ENCODE measurements at places on chromosomes 6 and 20. TPM values are rescaled to one million over a fixed set of nuclear protein-coding genes. Genes with fewer than 3 reads are reported as not detected.
A peak's percentile ranks its signal among the peaks of the same experiment; 100 is the strongest.

DNA sequence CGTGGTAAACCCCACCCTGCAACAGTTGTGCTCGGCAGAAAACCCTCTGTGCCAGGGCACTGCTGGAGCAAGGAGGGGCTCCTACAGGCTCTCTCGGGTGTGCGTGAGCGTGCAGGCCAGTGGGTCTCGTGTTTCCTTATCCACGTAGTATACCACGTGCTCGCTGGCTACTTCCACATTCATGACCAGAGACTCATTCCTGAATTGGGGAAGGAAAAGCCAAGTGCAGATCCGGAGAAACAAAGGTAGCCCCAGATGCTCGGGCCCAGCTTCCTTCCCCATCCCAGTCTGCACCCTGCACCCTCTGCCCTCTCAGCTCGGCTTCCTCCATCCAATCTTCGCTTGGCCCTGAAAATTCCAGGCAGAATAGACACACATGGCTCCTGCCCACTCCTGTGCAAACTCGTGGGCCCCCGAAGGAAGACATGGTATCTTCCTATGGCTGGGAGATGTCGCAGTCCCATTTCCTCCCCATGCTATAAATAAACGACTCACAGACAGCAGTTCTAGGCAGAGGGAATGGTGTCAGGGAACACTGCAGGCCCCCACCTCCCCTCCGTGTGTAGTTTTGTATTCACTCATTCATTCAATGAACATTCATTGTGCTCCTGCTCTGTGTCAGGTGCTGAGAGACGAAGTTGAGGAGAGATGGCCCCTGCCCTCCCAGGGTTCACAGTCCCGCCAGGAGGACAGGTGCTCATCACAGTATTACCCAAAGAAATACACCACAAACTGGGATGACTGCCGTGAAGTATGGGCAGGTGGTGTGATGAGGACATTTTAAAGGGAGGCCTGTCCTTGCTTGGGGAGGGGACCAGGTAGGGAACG is 29.6 kb downstream of the NPEPL1 start:
- no peak for DNase-seq

DNA sequence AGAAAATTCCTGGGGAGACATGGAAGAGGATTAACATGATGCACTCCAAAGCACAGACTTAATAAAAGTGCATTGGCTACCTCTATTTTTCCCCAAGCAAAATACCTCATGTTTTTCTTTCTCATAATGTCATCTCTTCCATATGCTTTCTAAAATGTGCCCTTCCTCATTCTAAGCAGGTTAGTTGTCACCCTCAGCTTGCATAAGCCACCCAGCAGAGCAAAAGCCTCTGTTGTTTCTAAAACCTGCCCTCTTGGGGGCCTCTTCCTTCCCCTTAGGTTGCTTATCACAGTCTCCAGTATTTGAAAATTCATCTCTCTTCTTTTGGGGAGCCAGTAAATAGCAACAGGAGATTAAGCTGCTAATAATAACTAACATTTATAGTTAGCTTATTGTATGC is 183.6 kb upstream of the FLRT3 start:
- no peak for DNase-seq

- DNase-seq, result no peak
Observed at GRCh38 chr20:4720977-4721349, 746 bp upstream of the PRND start.

DNA sequence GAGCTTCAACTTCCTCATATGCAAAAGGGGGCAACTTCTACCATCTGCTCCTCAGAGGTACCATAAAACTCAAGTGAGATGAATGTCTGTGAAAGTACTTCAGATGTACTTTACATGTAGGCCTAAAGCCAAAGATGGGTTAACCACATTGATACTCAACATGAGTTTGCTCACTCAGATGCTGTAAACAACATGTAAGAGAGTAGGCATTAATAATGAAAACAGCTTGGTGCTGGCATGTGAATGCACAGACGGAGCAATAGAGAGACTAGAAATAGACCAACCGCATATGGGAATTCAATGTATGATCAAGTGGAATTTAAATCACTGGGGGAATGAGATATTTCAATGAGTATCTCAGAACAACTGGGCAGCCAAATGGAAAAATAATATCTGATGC is 143.8 kb upstream of the CDYL start:
- DNase-seq, result no peak

GRCh38 chr6:22657352-22657980 is 88.1 kb downstream of the HDGFL1 start:
- DNase-seq, result no peak

DNA sequence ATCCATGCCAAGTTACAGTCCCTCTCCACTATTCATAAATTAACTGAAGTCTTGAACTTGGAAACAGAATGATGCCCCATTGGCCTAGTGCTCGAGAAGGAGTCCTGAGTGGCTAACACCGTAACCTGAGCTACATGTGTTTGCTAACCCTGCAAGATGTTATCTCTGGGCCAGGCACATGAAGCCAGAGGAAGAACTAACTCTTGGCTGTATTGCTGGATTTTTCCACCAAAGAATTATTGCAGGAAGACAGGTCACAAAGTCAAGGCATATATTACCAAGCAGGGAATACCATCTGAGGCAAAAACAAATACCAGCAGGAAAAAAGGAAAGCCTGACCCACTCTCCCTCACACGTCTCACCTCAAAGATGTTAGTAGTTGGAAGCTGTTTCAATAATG is 148.9 kb upstream of the PHACTR1 start:
- no peak for DNase-seq

GRCh38 chr6:33967966-33968724 is 164.3 kb upstream of the MLN start:
- DNase-seq, result no peak

- no peak for DNase-seq
Observed at GRCh38 chr6:3410385-3411360, 46.2 kb downstream of the SLC22A23 start.

DNA sequence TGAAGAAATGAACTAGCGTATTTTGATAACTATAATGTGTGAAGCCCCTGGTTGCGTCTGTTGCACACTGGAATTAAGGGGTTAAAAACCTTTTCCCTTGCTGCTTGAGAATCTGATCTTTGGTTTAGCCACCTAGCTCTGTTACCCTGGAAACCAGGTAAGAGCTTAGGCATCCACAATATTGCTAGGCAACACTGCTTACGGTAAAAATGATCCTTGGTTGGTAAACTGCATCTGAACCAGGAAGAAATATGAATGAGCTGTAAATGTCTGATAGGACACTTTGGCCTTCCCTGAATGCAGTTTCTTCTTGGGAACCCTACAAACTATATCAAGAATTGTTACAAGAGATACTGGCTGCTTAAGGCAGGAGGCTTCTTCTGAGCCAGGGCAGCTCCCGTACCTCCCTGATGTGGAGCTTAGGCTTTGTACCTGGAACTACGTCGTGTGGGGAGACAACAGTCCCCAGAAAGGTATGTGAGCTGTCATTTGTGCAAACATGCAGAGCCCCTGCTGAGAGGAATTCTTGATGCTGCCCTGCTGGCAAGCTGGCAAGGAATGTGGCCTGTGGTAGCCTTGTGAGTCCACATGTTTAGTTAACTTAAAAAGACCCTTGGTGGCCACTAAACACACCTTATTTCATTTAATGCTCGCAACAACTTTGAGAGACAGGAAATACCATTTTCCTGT is 18.4 kb downstream of the UBE3D start:
- no peak for DNase-seq

- DNase-seq, result no peak
Observed at GRCh38 chr6:65289491-65289890, 417.5 kb downstream of the EYS start.

DNA sequence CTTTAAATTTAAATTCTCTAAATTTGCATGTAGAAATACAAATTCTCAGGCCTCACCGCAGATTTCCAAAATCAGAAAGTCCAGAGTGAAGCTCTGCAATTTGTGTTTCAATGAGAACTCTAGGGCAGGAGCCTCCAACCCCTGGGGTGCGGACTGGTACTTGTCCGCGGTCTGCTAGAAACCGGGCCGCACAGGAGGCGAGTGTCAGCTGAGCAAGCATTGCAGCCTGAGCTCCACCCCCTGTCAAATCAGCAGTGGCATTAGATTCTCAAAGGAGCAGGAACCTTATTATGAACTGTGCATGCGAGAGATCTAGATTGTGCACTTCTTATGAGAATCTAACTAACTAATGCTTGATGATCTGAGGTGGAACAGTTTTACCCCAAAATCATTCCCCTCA is 203.0 kb upstream of the PCSK2 start:
- no peak for DNase-seq

- DNase-seq, result no peak
Observed at GRCh38 chr6:122918714-122919113, 77.3 kb upstream of the CLVS2 start.

DNA sequence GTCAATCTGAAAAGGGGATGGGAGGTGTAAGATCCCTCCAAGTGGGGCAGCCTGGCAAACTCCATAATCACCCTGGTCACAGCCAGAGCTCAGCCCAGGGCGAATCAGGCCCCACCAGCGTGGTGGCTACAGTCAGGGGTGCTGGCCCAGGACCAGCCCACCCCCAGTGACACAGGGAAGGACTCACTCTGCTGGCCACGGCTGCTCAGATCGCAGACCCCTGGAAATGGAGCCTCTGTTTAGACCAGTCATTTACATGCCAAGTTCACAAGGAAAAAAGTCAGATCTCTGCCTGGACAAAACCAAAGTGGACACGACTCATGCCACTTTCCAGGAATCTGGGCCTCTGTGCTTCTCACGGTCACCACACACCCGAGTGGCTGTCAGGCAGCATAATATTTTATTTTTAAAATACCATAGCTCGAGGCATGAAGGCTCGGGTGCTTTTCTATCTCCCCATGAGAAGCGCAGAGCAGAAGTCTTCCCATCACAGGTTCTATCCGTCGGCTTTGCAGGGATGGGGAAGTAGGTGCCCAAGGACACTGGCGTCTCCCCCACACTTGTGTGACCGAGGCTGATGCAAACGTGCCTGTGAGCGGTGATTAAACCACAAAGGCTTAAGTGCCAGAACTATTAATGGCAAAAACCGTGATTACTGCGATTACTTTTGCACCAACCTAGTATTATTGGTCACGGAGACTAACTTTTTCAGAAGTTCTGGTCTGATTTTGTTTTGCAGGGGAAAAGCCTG is 13.0 kb downstream of the PXDC1 start:
- DNase-seq, result no peak

DNA sequence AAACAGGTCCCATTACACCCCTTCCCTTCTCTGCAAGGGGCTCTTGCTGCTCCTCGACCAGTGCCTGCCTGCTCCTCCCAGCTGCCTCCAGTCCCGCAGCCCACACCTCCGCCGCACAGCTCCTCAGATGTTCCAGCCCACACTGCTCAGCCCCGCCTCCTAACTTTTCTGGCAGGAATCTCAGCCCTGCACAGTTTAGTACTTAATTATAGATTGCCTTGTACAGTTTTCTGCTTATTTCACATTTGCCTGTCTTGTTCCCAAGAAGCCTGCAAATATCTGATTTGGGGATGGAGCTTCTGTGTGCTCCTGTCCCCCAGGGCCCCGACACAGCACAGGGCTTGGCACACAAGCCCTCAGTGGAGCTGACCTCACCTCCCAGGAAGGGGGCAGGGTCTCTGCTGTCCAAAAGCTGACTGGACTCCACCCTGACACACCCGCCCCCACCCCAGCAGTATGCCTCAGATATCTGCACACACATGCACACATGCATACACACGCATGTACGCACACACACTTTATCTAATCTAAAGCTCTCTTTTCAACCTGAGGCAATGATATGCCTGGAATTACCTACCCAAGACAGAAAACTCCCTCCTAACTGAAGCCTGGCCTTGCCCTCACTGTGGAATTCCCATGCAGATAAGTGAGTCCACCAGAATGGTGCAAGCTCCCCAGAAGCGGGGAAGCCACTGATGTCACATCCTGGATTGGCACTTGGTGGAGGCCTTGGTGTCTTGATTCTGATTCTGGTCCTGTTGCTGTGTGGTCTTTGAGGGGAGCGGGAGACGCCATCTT is 1.2 kb upstream of the PNPLA1 start:
- no peak for DNase-seq

- DNase-seq, result peak; percentile 14
Observed at GRCh38 chr6:140319209-140319608, 944.8 kb upstream of the CITED2 start.

DNA sequence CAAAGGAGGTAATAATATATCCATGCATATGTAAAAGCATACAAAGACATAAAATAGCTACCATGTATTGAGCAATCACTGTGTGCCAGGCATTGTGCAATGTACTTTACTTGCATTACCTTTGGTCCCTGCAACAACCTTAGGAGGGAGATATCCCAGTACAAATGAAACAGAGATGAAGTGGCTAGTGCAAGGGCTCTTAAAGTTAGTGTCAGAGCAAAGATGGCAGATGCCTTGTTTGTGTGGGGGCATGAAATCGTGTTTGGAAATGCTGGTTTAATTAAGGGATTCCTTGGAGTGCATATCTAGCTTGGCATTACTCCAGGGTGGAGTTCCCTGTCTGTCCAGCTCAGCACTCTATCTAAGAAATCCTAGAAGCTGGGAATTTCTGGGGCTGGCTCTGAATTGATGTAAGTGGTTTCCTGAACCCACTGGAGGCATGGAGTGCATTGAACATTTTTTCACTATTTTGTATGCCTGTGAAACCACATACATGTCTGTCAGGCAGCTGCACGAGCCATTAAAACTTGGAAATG is 9.8 kb downstream of the PAQR8 start:
- no peak for DNase-seq

GRCh38 chr6:74137911-74138310 is 441.9 kb downstream of the CD109 start:
- DNase-seq, result peak; percentile 42

GRCh38 chr6:116139917-116140316 is 14.0 kb upstream of the COL10A1 start:
- no peak for DNase-seq

- no peak for DNase-seq
Observed at GRCh38 chr6:74115674-74116073, 419.7 kb downstream of the CD109 start.

- no peak for DNase-seq
Observed at GRCh38 chr6:142118328-142118727, 14.4 kb upstream of the GJE1 start.

GRCh38 chr6:113873043-113873667 is 16.0 kb downstream of the MARCKS start:
- DNase-seq, result no peak

- DNase-seq, result no peak
Observed at GRCh38 chr6:127205036-127205435, 61.6 kb upstream of the RNF146 start.

- DNase-seq, result no peak
Observed at GRCh38 chr6:132414761-132415160, 13.5 kb upstream of the MOXD1 start.

GRCh38 chr6:6987749-6988148 is 120.0 kb upstream of the RREB1 start:
- no peak for DNase-seq

DNA sequence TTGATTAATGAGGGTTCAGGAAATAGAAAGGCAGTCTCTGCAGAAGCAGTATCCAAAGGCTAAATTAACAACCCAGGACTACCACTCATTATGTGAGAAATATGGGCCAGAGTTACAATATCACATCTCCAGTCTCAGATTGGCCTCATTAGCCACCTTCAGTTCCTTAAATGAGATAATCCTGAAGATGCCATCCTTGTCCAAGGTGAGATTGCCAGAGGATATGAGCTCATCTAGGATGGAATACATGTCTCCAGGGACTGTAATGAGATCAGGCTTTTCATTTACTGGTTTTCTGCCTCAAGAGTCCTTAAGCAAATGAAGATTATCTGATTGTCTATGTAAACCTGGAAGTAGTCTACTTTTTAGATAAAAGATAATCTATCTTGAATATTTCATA is 196.3 kb downstream of the FUT9 start:
- DNase-seq, result no peak

GRCh38 chr6:15475872-15476271 is 187.0 kb downstream of the DTNBP1 start:
- DNase-seq, result no peak

Gene CST4
- not detected for total RNA-seq

Gene KCNQ5
- total RNA-seq, result 2.5 TPM

Gene CLIC5
- total RNA-seq, result 3.5 TPM

Gene PRL
- not detected for total RNA-seq

Gene NFYA
- total RNA-seq, result 36.6 TPM

All from kidney epithelial cell (primary cell).